ENCODE measurements at places on chromosomes 3 and 15.

GRCh38 chr3:127651516-127652172 is 21.1 kb upstream of the ABTB1 start:
- no peak overlapping the region for H3K27ac ChIP-seq
- peaks cover 5% of the 10 kb centered on the region for H3K4me1 ChIP-seq
- no peaks in the 10 kb centered on the region for H3K27me3 ChIP-seq
- H3K4me3 ChIP-seq: no peak overlapping the region

- H3K27me3 ChIP-seq: no peaks in the 10 kb centered on the region
- no peak overlapping the region for H3K27ac ChIP-seq
- H3K4me3 ChIP-seq: no peak overlapping the region
- no peaks in the 10 kb centered on the region for H3K4me1 ChIP-seq
- DNase-seq: peak; percentile 19
These were observed 271.2 kb downstream of the RBMS3 start for GRCh38 chr3:29552051-29552450.

- no peaks in the 10 kb centered on the region for H3K27me3 ChIP-seq
- H3K27ac ChIP-seq: no peak overlapping the region
- no peak for DNase-seq
- H3K4me1 ChIP-seq: no peaks in the 10 kb centered on the region
- no peak overlapping the region for H3K4me3 ChIP-seq
These were observed 37.7 kb upstream of the PLXNA1 start for GRCh38 chr3:126945171-126945721.

DNA sequence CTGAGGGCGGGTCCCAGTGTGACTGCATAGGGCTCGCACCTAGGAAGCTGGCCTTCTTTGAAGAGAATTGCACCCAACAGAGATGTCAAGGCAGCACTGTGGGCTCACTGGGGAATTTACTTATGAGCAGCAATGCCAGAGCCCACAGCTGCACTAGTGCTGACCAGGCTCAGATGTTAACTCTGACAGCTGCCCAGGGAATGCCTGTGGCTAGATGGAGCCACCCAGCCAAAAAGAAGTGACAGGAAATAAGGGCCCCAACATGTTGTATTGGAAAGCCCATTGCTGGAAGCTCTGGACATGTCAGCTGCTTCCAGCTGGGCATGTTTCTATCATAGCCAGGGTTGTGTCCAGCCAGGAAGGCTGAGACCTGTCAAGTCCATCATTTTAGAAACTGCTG is 90.9 kb upstream of the ZNF280D start:
- H3K27ac ChIP-seq: no peak overlapping the region
- no peaks in the 10 kb centered on the region for H3K36me3 ChIP-seq
- peaks cover 6% of the 10 kb centered on the region for H3K4me1 ChIP-seq
- H3K27me3 ChIP-seq: no peaks in the 10 kb centered on the region

- H3K27me3 ChIP-seq: no peaks in the 10 kb centered on the region
- H3K36me3 ChIP-seq: no peaks in the 10 kb centered on the region
- H3K27ac ChIP-seq: no peak overlapping the region
- H3K4me3 ChIP-seq: no peak overlapping the region
These were observed 34.5 kb downstream of the PTPRG start for GRCh38 chr3:61595826-61596225.

- H3K4me1 ChIP-seq: peaks cover 33% of the 10 kb centered on the region
- DNase-seq: no peak
- no peaks in the 10 kb centered on the region for H3K36me3 ChIP-seq
- H3K27me3 ChIP-seq: no peaks in the 10 kb centered on the region
- no peak overlapping the region for H3K27ac ChIP-seq
- H3K4me3 ChIP-seq: peak overlapping the region; percentile 87
These were observed 2.7 kb upstream of the WNT5A start for GRCh38 chr3:55489798-55490132.

- H3K4me1 ChIP-seq: peaks cover 4% of the 10 kb centered on the region
- no peaks in the 10 kb centered on the region for H3K27me3 ChIP-seq
- no peak overlapping the region for H3K4me3 ChIP-seq
- DNase-seq: no peak
- H3K36me3 ChIP-seq: peaks cover 36% of the 10 kb centered on the region
- H3K27ac ChIP-seq: no peak overlapping the region
These were observed 53.7 kb downstream of the DLG1 start for GRCh38 chr3:197244751-197245150.

- H3K27ac ChIP-seq: no peak overlapping the region
- peaks cover 3% of the 10 kb centered on the region for H3K4me1 ChIP-seq
- no peaks in the 10 kb centered on the region for H3K36me3 ChIP-seq
- H3K4me3 ChIP-seq: no peak overlapping the region
- peak; percentile 95 for DNase-seq
These were observed 435.6 kb downstream of the MECOM start for GRCh38 chr3:169227911-169228310.

- no peak overlapping the region for H3K27ac ChIP-seq
- no peak overlapping the region for H3K4me3 ChIP-seq
- H3K4me1 ChIP-seq: no peaks in the 10 kb centered on the region
- H3K27me3 ChIP-seq: no peaks in the 10 kb centered on the region
- H3K36me3 ChIP-seq: no peaks in the 10 kb centered on the region
These were observed 377.1 kb upstream of the GOLIM4 start for GRCh38 chr3:168472783-168473182.

GRCh38 chr15:92452143-92452542 is 58.5 kb downstream of the ST8SIA2 start:
- no peak overlapping the region for H3K27ac ChIP-seq
- H3K4me1 ChIP-seq: peaks cover 34% of the 10 kb centered on the region
- no peaks in the 10 kb centered on the region for H3K27me3 ChIP-seq
- H3K36me3 ChIP-seq: no peaks in the 10 kb centered on the region

DNA sequence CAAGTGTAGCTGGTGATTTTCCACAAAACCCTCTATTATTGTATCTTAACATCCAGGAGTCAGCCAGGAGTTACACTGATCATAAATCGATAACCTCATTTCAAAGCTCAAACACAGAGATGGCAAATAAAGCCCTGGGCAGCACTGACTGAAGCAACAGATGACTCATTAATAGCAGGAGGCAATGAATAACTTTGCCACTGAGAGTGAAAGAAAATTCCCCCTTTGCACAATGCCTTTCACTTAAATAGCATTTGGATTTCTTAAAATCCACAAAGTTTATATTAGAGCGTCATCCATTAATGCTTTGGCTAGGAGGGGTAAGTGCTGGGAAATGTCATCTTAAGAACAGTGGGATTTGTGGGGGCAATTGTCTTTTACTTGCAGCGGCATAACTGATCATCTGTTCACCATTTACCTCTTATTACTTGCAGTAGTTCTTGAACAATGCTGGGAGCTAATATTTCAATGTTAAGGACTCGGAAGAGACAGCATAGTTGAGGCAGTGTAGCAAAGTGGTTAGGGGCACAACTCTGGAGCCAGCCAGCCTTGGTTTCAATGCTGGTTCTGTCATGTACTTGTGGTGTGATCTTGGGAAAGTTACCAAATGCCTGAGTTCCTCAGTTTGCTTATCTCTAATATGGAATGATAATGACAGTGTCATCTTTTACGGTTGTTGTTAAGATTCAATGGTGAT is 630.4 kb upstream of the TBL1XR1 start:
- H3K27me3 ChIP-seq: no peaks in the 10 kb centered on the region
- peak overlapping the region; percentile 29 for H3K27ac ChIP-seq
- H3K4me1 ChIP-seq: peaks cover 15% of the 10 kb centered on the region

GRCh38 chr3:102135316-102135715 is 286.0 kb downstream of the NFKBIZ start:
- no peaks in the 10 kb centered on the region for H3K27me3 ChIP-seq
- no peak overlapping the region for H3K4me3 ChIP-seq
- DNase-seq: no peak
- H3K4me1 ChIP-seq: peaks cover 2% of the 10 kb centered on the region
- H3K36me3 ChIP-seq: no peaks in the 10 kb centered on the region
- H3K27ac ChIP-seq: no peak overlapping the region

DNA sequence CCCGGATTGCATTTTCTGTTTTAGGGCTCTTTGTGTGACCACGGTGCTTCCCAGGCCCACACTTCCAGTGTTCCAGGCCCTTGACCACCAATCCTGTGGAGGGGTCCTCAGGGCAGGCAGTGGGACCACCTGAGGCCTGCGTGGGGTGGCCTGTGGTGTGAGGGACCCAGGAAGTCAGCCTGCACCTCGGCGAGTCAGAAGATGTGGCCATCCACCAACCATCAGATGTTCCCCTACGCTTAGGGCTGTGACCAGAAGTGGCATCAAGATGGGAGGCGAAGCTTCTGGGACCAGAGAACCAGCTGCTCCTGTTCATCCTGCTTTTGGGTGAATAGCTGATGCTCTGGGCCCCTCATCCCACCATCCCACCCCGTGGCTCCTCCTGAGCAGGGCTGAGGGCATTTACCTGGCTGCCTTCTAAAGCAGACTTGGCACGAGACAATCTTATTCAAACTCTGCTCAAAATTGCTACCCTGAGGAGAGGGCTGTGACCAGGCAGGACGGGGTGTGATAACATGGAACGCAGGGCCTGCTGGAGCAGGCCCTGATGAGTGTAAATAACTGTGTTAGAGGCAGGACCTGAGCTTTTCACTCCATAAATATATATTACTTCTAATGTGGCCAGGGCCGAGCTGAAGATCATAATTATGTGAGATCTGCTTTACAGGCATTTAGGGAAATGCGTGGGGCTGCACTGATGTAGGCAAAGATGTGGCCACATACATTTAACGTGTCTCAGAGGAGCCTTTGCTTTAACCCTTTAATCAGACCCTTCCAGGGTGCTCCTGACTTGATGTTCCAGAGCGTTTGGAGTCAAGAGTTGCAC is 28.8 kb downstream of the SMAD3 start:
- no peak for DNase-seq
- no peak overlapping the region for H3K27ac ChIP-seq
- H3K4me1 ChIP-seq: peaks cover 66% of the 10 kb centered on the region
- no peaks in the 10 kb centered on the region for H3K27me3 ChIP-seq

GRCh38 chr15:49315391-49315823 is 107.6 kb upstream of the FGF7 start:
- no peak overlapping the region for H3K4me3 ChIP-seq
- no peak for DNase-seq
- H3K4me1 ChIP-seq: peaks cover 3% of the 10 kb centered on the region
- peaks cover 6% of the 10 kb centered on the region for H3K36me3 ChIP-seq
- H3K27ac ChIP-seq: no peak overlapping the region

DNA sequence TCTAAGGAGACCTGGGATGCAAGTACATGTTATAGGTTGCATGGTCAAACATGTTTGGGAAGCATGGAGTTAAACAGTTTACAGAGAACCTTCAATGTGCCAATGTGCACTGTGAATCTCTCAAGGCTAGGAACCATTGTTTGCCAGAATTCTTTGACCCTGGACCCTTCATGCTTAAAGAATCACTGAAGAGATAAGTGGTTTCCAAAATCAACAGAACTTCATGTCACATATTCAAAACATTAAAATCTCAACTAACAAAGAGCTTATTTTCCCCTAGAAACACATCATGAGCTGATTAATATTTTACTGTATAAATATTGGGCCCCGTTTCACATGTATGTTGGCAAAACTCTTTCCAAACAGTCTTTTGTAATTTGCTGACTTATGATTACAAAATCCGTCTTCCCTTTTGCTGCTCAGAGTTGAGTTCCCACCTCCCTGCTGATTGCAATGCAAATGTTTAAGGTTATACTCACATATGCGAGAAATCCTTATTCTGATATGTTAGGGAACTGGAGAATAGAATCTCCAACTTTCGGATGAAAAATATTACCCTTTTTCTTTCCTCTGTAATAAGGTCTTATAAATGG is 380.2 kb downstream of the DIPK2A start:
- no peaks in the 10 kb centered on the region for H3K27me3 ChIP-seq
- no peak overlapping the region for H3K27ac ChIP-seq
- no peaks in the 10 kb centered on the region for H3K4me1 ChIP-seq
- no peaks in the 10 kb centered on the region for H3K36me3 ChIP-seq
- no peak overlapping the region for H3K4me3 ChIP-seq
- DNase-seq: no peak

GRCh38 chr3:166837535-166837934 is 542.6 kb downstream of the ZBBX start:
- no peaks in the 10 kb centered on the region for H3K36me3 ChIP-seq
- DNase-seq: no peak
- H3K4me3 ChIP-seq: no peak overlapping the region
- H3K4me1 ChIP-seq: no peaks in the 10 kb centered on the region
- H3K27ac ChIP-seq: no peak overlapping the region

DNA sequence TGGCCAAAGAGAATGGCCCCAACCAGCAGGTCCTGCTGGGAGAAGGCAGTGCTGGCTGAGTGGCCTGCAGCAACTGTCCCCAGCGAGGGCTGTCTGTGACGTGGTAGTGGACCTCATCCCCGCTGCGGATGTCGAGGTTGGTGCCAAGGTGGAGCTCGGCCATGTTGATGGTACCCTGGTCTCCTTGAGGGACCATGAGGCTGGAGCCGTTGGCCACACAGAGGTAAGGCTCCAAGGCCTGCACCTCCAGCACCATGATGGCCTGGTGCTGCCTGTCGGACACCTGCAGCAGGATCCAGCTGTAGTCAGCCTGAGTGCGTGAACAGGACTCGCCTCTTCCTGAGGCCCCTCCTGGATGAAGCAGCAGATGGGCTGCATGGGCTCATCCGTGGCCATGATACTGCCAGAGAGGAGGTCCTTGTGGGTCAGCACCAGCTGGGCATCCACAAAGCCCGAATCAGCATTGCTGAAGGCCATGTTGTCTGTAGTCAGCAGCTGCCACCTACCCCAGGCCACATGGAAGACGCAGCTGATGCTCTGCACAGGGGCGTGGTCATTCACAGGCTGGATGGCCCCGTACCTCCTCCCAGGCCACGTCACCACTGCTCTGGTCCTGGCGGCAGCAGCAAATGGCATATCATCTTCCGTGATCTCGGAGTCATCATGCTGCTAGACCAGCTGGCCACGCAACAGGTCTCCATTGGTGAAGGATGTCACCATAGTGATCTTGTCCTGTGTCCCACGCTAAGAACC is 167.5 kb downstream of the GOLGA6L4 start:
- H3K27me3 ChIP-seq: no peaks in the 10 kb centered on the region
- H3K4me1 ChIP-seq: no peaks in the 10 kb centered on the region
- H3K36me3 ChIP-seq: no peaks in the 10 kb centered on the region
- no peak overlapping the region for H3K4me3 ChIP-seq
- no peak overlapping the region for H3K27ac ChIP-seq

DNA sequence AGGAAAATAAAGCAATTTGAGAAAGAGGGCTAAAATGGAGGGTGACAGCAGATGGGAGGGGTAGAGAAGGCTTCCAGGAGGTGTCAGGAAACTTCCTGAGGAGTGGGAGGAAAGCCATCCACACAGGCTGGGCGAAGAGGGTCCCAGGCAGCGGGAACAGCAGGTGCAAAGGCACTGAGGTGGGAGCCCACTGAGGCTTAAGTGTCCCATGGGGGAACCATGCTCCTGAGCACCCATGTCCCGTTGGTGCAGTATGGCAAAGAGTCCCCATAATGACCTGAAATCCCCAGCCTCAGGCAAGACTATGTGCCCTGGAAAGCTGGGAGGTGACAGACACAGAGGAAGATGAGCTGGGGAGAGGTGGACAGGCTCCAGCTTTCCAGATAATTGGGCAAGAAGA is 30.0 kb downstream of the CFAP100 start:
- H3K36me3 ChIP-seq: no peaks in the 10 kb centered on the region
- H3K4me1 ChIP-seq: no peaks in the 10 kb centered on the region
- no peaks in the 10 kb centered on the region for H3K27me3 ChIP-seq
- no peak overlapping the region for H3K4me3 ChIP-seq
- H3K27ac ChIP-seq: no peak overlapping the region

- DNase-seq: no peak
- H3K36me3 ChIP-seq: no peaks in the 10 kb centered on the region
- no peak overlapping the region for H3K4me3 ChIP-seq
- peaks cover 12% of the 10 kb centered on the region for H3K27me3 ChIP-seq
These were observed 56.1 kb upstream of the RAD18 start for GRCh38 chr3:9019259-9019961.

GRCh38 chr15:52114261-52115055 is 1.9 kb upstream of the BCL2L10 start:
- H3K36me3 ChIP-seq: no peaks in the 10 kb centered on the region
- H3K27me3 ChIP-seq: peaks cover 20% of the 10 kb centered on the region
